ENCODE measurements at places on chromosomes 1 and 21. TPM values are rescaled to one million over a fixed set of nuclear protein-coding genes. Genes with fewer than 3 reads are reported as not detected.

GRCh38 chr1:98121646-98122045, 200.8 kb upstream of the DPYD start:
- no peaks in the 10 kb centered on the region for H3K4me1 ChIP-seq
- no peaks in the 10 kb centered on the region for H3K27me3 ChIP-seq
- no peak overlapping the region for H3K4me3 ChIP-seq
- H3K36me3 ChIP-seq: no peaks in the 10 kb centered on the region

- no peak overlapping the region for H3K27ac ChIP-seq
- no peaks in the 10 kb centered on the region for H3K27me3 ChIP-seq
- no peaks in the 10 kb centered on the region for H3K4me1 ChIP-seq
Measured at GRCh38 chr1:4084048-4084431, 184.0 kb upstream of the C1orf174 start.

AMY2B gene
- 1.7 TPM for total RNA-seq

- H3K27me3 ChIP-seq: no peaks in the 10 kb centered on the region
- no peaks in the 10 kb centered on the region for H3K36me3 ChIP-seq
- peaks cover 82% of the 10 kb centered on the region for H3K4me1 ChIP-seq
- peak overlapping the region; percentile 88 for H3K27ac ChIP-seq
- H3K4me3 ChIP-seq: peak overlapping the region; percentile 85
- peak; percentile 96 for DNase-seq
Measured at GRCh38 chr21:44869781-44870747, 3.4 kb downstream of the PTTG1IP start.

DNA sequence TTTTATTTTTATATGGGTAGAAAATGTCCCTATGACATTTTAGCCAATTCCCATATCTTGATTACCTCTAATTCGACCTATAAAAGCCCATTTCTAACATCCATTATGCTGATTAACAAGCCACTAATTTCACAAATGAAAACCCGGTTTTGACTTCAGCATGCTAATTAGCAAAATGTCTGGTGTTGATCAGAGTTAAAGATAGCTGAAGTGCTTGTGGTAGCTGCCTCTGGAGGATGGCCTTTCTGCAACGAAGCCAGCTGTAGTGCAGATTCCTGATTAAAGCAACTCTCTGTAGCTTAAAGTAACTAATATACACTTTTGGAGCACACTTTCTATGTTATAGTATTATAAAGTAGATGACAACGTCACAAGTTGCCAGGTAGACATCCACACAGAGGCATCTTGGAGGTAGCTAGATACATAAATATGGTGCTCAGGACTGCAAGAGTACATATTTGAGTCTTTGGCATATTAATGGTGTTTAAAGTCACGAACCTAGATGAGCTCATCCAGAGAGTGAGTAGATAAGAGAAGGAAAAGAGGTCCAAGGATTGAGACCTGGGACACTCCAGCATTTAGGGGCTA, 239.5 kb downstream of the BRINP2 start:
- no peak overlapping the region for H3K27ac ChIP-seq
- DNase-seq: no peak
- no peak overlapping the region for H3K4me3 ChIP-seq
- H3K27me3 ChIP-seq: no peaks in the 10 kb centered on the region
- no peaks in the 10 kb centered on the region for H3K36me3 ChIP-seq

LCE3C gene
- not detected for total RNA-seq

RGS13 gene
- total RNA-seq: not detected

DNA sequence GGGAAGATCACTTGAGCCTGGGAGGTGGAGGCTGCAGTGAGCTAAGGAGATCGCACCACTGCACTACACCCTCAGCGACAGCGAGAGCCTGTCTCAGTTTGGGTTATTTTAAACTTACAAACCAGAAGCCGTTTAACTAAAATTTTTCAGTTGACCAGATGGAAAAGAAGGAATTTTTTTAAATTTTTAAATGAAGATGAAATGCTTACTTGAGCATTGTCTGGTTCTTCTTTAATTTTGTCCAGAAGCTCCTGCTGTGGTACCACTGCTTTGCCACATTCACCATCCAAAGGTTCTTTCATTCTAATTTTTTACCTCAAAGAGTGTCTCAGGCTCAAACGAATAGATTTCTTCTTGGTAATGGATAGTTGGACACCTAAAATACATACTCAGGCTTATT, 1.4 kb downstream of the ZMYM6 start:
- H3K4me1 ChIP-seq: peaks cover 13% of the 10 kb centered on the region
- peak overlapping the region; percentile 95 for H3K27ac ChIP-seq
- no peak for DNase-seq
- peaks cover 2% of the 10 kb centered on the region for H3K36me3 ChIP-seq
- H3K4me3 ChIP-seq: peak overlapping the region; percentile 89
- no peaks in the 10 kb centered on the region for H3K27me3 ChIP-seq

GRCh38 chr1:15288173-15288926, 41.3 kb downstream of the FHAD1 start:
- H3K27me3 ChIP-seq: no peaks in the 10 kb centered on the region
- H3K4me1 ChIP-seq: peaks cover 3% of the 10 kb centered on the region
- DNase-seq: no peak
- H3K4me3 ChIP-seq: no peak overlapping the region
- no peaks in the 10 kb centered on the region for H3K36me3 ChIP-seq

CCDC27 gene
- total RNA-seq: not detected

FAM167B gene
- 0.64 TPM for total RNA-seq

GRCh38 chr21:36790616-36791015, 91.7 kb downstream of the SIM2 start:
- H3K4me1 ChIP-seq: peaks cover 5% of the 10 kb centered on the region
- no peaks in the 10 kb centered on the region for H3K27me3 ChIP-seq
- no peaks in the 10 kb centered on the region for H3K36me3 ChIP-seq
- no peak overlapping the region for H3K4me3 ChIP-seq
- no peak overlapping the region for H3K27ac ChIP-seq
- no peak for DNase-seq

- DNase-seq: peak; percentile 12
- no peak overlapping the region for H3K4me3 ChIP-seq
- no peak overlapping the region for H3K27ac ChIP-seq
- peaks cover 42% of the 10 kb centered on the region for H3K4me1 ChIP-seq
- no peaks in the 10 kb centered on the region for H3K27me3 ChIP-seq
Measured at GRCh38 chr1:227758366-227758765, 23.1 kb downstream of the SNAP47 start.

DNA sequence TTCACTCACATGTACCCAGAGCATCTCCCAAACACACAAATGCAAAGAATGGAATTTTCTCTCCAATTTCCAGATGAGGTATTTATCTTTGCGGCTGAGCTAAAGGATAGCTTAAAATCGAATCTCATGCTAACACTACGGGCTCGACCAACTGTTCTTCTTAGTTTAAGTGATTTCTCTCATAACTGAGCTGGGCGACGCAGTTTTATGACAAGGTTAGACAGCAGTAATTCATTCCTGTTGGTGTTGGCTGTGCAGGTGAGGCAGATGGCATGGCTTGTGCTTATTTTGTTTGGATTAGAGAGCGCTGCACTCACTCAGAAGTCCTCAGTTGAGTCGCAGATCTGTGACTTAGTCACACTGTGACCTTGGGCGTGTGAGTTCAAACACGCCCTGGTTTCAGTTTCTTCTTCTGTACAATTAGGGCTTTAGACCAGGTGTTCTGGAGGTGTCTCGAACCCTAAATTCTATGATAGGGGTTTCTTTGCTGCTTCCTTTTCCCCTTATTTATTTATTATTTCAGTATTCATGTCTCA, 41.5 kb upstream of the MRPS6 start:
- H3K4me3 ChIP-seq: no peak overlapping the region
- no peaks in the 10 kb centered on the region for H3K36me3 ChIP-seq
- H3K27me3 ChIP-seq: no peaks in the 10 kb centered on the region

SLC9C2 gene
- not detected for total RNA-seq

EPHX1 gene
- 96.9 TPM for total RNA-seq

HSPG2 gene
- total RNA-seq: 249 TPM

RIPPLY3 gene
- total RNA-seq: not detected

- H3K36me3 ChIP-seq: no peaks in the 10 kb centered on the region
- no peak overlapping the region for H3K4me3 ChIP-seq
- no peaks in the 10 kb centered on the region for H3K4me1 ChIP-seq
- no peak for DNase-seq
- H3K27me3 ChIP-seq: no peaks in the 10 kb centered on the region
- no peak overlapping the region for H3K27ac ChIP-seq
Measured at GRCh38 chr1:48506870-48507269, 34.9 kb upstream of the SPATA6 start.

DNA sequence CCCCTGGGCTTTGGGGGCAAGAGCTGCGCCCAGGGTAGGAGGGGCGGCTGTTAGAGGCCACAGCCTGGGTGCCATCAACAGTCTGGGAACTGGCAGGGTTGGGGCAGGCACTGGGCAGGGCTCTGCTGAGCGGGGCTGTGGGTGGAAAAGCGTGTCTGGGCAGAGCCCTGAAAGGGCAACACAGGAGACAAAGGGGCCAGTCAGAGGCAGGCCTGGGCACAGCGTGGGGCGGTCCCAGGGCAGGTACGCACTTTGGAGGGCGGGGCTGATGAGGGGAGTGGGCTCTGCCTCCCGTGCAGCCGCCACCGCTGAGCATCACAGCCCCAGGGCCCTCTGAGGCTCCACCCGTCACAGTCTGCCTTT, 13.9 kb downstream of the CELSR2 start:
- no peak overlapping the region for H3K27ac ChIP-seq
- H3K27me3 ChIP-seq: no peaks in the 10 kb centered on the region
- peaks cover 6% of the 10 kb centered on the region for H3K4me1 ChIP-seq
- no peak for DNase-seq
- H3K4me3 ChIP-seq: no peak overlapping the region
- no peaks in the 10 kb centered on the region for H3K36me3 ChIP-seq

ANKRD35 gene
- 0.07 TPM for total RNA-seq
